ENCODE measurements at places on chromosomes 12 and 14.
A peak's percentile ranks its signal among the peaks of the same experiment; 100 is the strongest.

DNA sequence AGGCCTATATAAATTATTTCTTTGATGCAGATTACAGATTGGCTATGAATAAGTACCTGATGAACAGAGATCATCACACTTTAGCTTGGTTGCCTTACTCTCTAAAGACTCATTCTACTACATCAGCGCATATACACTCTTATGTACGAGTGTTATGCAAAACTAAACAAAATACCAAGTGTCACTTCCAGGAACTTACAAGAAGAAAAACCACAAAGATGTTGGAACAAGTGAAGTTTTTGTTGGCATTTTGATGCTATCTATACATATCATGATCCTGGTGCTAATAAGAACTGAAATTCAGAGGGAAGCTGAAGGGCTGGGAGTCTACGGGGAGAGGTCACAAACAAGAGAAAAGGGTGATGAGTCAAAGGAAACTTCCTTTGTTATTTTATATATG lies 47.9 kb upstream of the CERS5 start:
- DNase-seq = no peak

GRCh38 chr12:55572168-55572567 lies at the start of gene OR2AP1:
Gene OR2AP1, plus strand, starts transcription at chr12:55572468. Its CDS starts 1,947 bp downstream, at chr12:55574415.
- DNase-seq = no peak

DNA sequence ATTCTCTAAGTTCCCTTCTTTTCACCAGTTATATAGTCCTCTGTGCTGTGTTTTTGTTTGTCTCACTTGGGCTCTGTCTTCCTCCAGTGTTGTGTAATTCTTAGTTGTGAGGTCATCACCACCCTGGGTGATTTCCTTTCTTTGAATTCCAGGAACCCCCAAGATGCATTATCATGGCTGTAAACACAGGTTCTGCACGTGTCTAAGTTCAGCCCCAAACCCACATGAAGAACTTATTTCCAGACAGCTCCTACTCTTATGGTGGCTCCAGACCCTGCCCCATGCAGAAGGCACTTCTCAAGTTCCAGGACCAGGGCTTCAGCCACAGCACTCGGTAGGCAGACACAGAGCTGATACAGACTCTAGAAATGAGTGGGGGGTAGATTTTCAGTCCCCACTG lies 560.5 kb downstream of the BCL11B start:
- DNase-seq = no peak

DNA sequence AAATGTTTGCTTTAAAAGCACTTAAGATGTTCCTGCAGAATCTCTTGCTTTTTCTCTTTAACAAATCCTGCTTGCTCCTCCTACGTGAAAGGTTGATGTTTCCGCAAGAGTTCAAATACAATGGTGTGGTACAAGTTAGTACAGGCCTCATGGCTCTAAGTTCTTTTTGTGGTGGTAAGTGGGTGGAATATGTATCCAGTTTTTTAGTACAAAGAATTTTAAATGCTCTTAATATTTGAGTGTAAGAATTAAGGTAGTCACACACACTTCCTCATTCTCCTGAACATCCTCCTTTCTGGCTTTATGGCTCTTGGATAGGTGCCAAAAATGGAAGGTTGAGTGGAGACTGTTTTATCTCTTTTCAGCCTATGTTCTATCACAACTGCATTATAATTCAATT lies 1.8 kb downstream of the OTOGL start:
- DNase-seq = peak; percentile 81

GRCh38 chr12:98893126-98893674 lies 248.1 kb downstream of the APAF1 start:
- peak; percentile 68 for DNase-seq

- no peak for DNase-seq
These were observed 60.9 kb upstream of the TMTC1 start for GRCh38 chr12:29844667-29845066.

- no peak for DNase-seq
These were observed 147.3 kb downstream of the CCDC59 start for GRCh38 chr12:82210882-82211281.

DNA sequence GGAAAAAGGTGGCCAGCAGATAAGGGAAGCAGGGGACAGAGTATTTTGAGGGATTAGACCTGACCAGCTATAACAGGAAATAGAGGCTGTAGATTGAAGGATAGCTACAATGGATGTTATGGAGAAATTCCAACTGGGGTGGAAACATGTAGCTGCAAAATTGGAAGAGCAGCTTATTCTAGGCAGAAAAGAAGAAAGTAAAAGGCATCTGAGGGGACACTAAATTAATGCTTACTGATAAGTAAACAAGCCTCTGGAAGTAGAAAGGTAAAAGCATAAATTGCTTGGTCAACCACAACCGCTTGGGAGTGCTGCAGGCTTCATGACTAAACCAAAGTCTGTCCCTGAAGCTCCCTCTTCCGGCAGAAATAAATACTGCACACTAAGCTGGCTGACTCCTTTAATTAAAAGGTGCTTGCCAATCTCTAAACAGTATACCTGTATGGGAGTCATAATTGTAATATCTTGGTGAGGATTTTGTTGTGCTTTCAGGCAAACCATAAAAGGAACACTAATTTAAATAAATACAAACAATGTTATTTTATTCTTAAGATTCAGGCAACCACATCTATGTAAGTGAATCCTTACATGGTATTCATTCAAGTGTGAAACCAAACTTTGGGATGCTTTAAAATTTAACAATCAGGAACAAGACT lies 7.7 kb downstream of the UBC start:
- DNase-seq = no peak

- no peak for DNase-seq
These were observed 194.9 kb downstream of the ADAMTS20 start for GRCh38 chr12:43357141-43357540.

DNA sequence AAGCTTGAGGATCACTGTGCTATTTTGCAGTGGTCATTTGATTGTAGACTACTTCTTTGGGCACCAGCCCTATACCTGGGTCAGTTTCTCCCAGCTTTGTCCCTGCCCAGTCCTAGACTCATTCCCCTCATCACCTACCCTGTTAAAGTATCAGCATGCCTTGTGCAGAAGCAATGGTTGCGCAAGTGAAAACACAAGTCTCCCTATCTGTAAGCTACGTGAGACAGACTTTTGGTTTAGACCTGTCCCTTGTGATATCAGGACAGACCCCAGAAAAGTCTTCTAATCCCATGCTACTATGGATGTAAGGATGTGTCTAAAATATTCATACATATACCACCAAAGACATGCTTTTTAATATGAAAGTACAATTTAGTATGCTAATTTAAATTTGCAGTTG lies 88.8 kb upstream of the ATP2B1 start:
- DNase-seq = no peak

DNA sequence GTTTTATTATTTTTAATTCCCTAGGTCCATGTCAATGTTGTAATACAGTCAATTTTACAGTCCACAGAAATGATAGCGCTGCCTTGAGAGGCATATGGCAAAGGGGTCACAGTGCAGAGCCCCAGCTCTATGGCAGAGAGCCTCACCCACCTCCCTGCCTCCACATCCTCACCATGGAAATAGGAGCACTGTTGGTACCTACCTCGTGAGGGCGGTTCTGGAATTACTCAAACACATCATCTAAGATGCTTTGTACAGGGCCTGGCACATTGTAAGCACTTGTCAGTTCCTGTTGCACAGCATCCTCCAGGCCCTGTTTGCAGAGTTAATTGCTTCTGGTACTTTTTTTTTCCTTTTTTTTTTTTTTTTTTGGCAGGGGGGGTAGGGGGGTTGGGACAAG lies 4.1 kb upstream of the AKAP5 start:
- DNase-seq = no peak

- peak; percentile 50 for DNase-seq
These were observed 30.5 kb downstream of the PRKD1 start for GRCh38 chr14:29897181-29897580.

DNA sequence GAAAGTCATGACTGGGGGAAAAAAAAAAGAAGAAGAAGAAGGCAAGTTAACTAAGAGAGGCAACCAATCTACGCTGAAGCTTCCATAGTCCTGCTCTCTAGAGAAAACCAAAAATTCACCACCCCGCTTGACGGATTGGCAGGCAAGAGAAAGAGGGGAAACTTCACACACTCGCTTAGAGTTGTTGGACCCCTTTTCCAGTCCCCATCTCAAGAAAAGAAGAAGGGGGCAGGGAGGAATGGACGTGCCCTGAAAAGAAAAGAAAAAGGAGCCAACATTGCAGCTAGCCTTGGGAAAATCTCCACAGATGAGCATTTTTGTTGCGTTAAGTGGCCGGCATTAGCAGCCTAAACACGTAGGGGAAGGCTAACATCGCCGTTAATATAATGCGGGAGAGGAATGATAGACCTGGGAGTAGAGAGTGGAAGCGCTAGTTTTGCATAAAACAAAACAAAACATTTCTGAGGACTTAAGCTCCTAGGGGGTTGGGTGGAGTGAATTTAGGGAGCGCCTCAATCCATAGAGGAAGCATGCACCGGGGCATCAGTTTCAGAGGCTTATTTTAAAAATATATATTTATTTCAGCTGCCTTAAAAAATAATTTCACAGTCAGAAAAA lies 11.3 kb upstream of the FOXG1 start:
- DNase-seq = no peak

GRCh38 chr12:11891346-11891745 lies 179.4 kb upstream of the BCL2L14 start:
- DNase-seq = no peak

DNA sequence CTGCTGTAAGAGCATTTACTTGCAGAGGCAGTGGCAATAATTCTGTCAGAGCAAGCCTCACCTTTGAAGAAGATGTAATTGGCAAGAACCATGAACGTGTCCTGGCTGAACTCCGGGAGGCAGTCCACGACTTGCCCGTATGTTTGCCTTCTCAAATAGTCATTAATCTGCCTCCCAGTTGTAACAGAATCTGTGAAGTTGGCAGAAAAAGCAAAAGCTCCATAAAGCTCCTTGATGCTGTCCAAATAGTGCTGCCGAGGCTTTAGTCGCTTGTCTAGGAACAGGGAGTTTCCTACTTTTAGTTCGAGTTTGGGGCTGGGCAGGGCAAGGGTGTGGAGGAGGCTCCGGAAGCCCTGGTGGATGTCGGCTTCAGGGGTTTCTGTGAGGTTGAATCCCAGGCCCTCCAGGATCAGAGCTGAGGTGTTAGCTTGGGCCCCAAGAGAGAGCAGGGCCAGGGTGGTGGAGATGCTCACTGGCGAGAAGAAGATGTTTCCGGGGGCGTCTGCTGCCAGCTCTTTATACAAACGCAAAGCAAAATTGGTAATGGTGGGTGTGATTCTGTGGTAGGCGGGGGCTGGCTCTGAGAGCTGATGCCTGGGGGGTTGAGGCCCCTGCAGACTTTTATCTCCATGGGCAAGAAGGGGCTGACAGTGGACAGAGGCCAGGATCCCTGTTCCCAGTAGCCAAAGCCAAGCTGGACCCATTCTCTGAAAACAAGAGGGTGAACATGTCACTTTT lies 4.4 kb downstream of the SERPINA11 start:
- DNase-seq = no peak

GRCh38 chr14:19873178-19873577 lies 1.8 kb upstream of the OR4K2 start:
- DNase-seq = no peak

DNA sequence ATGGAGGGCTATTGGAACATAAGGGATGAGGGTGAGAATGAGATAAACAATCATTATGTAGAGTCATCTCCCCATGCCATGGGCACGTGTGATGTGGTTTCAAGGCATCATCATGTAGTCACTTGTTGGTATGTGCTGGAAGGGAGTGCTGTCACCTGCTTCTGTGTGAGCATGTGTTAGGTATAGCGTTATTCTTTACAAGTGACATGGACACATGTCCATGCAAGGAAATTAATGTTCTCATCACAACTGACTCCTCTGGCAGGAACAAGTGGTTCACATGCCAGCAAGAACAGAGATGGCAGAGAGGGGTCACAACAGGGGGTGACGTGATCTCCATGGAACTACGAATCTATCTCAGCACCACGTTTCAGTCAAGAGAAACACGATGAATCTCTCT lies 815.8 kb downstream of the BCL11B start:
- no peak for DNase-seq

- DNase-seq = no peak
These were observed 324.1 kb upstream of the FLRT2 start for GRCh38 chr14:85205875-85206274.

- peak; percentile 58 for DNase-seq
These were observed 45.7 kb upstream of the PDZRN4 start for GRCh38 chr12:41142376-41142775.

- DNase-seq = no peak
These were observed 49.2 kb upstream of the MMP17 start for GRCh38 chr12:131779027-131779426.

DNA sequence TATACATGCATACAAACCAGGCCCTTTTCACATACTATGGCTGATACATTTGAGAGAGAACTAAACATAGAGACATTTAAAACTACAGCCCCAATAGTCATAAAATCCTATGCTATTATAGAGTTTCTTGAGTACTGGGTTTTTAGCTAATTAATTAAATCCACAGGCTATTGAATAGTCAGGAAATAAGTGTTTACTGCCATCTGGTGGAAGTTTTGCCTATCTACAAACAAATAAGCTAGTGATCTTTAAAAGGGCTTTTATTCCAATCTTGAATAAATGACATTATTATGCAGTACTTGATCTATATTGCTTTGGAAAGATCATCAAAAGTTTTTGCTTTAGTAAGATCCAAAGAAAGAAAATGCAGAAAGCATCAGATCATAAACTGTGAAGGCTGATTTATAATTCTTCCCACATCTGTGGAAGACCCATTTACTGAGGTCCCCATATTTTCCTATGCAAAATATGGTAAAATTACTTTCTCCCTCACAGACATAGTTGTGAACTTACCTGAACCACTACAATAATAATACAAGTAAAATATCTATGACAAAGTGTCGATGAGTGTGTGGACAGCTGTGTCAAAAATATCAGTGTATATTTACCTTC lies 131.3 kb downstream of the ITPR2 start:
- DNase-seq = peak; percentile 63

DNA sequence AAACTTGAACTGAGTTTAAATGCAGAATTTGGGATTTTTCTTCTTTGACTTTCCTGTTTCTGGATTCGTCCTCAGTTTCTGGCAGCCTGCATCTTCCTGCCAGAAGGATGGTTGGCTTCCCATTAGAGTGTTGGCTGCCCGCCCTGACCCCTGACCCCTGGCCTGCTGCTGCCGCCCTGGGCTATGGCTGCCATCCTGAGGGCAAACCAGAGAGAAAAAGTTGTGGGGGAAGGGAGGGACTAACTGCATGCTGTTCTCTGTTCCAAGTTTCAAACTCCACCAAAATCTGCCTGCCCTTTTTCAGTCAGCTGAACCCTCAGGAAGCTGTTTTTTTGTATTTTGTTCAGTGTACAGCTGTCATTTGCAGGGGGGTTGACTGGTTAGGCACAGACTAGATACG lies 48.4 kb downstream of the FNTB start:
- DNase-seq = peak; percentile 9

DNA sequence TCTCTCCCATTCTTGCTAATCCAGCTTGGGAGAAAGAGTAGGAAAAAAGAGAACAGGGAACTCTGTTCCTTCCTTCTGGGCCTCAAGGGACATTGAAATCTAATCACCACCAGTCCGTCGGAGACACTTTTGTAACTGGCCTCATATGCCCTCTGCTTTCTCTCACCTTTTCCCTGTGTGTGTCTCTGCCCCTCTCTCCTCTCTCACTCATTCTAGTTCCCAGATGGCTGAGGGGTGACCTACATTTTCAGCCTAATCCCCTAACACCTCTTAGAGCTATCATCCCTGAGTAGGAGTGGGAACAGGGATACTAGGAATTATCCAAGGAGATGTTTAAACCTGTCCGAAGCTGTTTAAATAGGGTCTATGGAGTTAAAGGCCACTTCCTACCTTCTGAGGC lies 8.9 kb upstream of the PCK2 start:
- no peak for DNase-seq

Measured in NCI-H69 (cell line).